Daoy (cell line): ENCODE measurements at places on chromosomes 6 and 20. TPM values are rescaled to one million over a fixed set of nuclear protein-coding genes. Genes with fewer than 3 reads are reported as not detected.

DNA sequence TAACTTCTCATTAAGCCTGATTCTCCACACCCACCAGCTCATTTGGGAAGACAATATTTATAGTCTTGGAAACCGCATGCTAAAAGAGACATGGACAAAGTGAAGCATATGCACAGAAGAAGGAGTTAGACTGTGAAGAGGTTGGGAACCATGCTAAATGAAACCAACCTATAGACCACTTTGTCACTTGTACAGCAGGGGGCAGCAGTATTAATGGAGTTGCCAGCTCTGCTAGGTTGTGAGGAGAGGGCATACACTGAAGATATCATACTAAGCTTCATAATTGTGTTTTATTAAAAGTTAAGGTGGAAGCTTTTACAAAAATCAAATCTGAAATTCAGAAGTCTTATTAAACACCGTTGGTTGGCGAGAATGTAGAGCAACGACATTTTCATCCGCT, 38.3 kb upstream of the HMGCLL1 start:
- peak; percentile 51 for DNase-seq

GRCh38 chr20:17615645-17616479, 46.0 kb downstream of the DSTN start:
- no peak for DNase-seq

DNA sequence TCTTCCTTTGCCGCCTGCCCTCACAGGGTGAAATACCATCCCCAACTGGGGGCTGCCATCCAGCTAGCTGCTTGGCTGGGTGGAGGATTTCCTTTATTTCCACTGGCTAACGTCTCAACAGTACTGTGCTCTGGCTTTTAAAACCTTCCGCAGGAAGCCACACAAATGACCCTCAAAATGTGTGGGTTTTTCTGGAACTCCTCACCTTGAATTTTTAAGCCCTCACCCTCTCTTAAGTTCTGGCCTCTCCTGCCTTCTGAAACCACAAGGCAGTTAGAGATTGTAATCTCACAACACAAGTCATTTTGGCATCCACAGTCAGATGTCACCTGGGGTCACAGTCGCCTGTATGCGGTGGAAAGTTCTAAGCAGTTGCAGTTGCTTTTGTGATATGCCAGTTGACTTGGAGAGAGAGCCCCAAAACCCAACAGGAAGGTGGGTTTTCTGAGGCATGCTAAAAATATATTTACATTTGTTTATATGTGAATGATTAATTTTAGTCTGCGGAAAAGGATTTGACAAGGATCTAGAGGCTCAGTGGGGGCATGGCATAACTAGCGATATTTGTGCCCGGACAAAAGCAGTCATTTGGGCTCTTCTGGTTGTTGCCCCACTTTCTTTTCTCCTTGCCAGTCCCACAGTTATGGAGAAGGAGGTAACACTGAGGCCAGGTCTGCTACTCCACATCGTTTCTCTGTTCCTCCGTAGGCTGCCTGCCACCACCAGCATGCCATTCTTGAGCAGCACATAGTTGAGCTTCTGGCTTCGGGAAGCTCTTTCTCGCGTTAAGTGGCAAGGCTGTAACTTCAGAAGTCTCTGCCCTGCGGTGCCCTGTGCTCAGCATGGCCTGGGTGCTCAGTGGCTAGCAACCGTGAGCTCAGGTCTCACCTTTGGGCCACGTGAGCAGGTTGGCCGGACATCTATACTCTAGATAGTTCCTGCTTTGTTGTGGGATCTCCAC, 335.3 kb downstream of the CD83 start:
- DNase-seq, result no peak

DNA sequence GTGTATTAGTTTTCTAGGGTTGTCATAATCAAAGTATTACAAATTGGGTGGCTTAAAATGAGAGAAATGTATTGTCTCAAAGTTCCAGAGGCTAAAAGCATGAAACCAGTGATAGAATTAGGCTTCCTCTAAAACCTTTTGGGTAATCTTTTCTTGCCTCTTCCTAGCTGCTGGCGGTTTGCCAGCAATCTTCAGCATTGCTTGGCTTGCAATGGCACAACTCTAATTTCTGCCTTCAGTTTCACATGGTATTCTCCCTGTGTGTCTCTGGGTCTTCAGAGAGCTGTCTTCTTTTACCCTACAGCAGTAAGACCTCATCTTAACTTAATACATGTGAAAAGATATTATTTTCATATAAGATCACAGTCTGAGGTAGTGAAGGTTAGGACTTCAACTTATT, 479.1 kb upstream of the GJE1 start:
- DNase-seq, result peak; percentile 5

SRXN1 gene
- 66.1 and 77.0 TPM in 2 replicates for total RNA-seq

APOM gene
- 0.18 and 1.4 TPM in 2 replicates for total RNA-seq

DNA sequence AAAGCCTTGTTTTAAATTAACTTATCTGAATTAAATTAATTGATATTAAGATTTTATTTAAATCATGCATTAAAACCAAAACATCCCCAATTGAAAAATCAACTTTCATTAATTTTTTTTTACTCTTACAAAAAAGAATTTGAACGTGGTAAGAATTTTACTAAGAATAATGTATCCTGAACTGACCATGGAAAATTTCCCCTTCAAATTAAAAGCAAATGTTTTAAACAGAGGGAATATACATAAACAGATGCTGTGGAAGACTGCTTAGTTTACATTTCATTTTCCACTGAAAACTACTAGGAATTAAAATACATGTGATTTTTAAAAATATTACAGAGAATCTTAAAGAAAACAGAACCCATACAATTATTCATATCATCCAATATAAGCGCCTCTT, 2.3 kb downstream of the RNF24 start:
- DNase-seq, result no peak

GRCh38 chr6:55250400-55250799, 76.1 kb downstream of the HCRTR2 start:
- no peak for DNase-seq

DNA sequence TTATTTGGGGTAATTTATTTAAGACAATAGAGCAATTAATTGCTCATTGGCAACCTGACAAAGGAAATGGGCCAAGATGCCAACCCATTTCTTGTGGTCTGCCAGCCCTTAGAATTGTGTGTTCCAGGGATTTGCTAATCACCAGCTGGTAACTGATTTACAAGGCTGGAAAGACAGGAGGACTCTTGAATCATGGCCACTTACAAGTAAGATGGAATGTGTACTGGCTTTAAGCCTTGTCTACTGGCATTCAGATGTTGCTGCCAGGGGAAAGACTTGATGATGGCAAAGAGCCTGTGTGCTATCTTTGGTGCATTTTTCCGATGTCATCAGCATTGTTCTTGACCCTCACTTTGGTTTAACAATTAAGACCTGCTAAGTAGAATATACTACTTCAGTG, 91.0 kb downstream of the BCKDHB start:
- no peak for DNase-seq

- no peak for DNase-seq
Observed at GRCh38 chr20:20594171-20594530, 118.3 kb downstream of the RALGAPA2 start.

DNA sequence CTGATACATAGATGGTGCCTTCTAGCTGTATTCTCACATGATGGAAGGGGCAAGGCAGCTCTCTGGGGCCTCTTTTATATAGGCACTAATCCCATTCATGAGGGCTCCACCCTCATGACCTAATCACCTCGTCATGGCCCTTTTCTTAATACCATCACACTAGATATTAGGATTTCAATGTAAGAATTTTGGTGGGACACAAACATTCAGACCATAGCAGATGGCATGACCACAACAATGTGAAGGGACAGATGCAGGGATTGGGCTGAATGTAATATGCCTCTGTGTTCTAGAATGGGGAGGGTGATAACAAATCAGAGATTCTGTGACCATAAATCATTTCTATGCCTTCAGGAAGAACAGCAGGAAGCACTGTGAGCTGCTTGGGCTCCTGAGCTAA, 145.8 kb downstream of the LCA5 start:
- DNase-seq, result no peak

- peak; percentile 56 for DNase-seq
Observed at GRCh38 chr6:30060606-30061091, 416 bp upstream of the POLR1H start.

- DNase-seq, result no peak
Observed at GRCh38 chr6:33901822-33902456, 98.1 kb upstream of the MLN start.

DNA sequence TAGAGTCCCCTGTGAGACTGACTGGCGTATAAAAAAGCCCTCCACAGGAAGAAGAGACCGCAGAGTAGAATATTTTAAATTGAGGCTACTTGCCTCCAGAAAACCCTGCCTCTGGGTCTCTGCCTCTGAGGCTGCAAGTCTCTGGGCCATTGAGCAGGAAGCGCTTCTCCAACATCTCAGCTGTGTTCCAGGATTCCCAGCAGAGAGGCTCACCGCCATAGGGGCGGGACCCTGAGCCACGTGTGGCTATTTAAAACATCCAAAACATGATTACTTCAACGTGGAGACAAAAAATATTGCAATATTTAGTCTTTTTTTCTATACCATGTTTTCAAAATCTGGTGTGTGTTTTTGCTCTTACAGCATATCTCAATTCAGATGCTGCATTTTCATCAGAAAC, 59.4 kb downstream of the GNAS-AS1 start:
- DNase-seq, result no peak

- peak; percentile 86 for DNase-seq
Observed at GRCh38 chr6:41021832-41022231, 17.2 kb downstream of the UNC5CL start.

GRCh38 chr6:105324386-105324950, 78.4 kb downstream of the PREP start:
- no peak for DNase-seq
